ENCODE measurements at places on chromosomes 2 and 18. TPM values are rescaled to one million over a fixed set of nuclear protein-coding genes. Genes with fewer than 3 reads are reported as not detected.

NCKAP5 gene
- total RNA-seq = 0.31 TPM

GRCh38 chr18:79933765-79934164 is 17.7 kb downstream of the SLC66A2 start:
- DNase-seq = no peak

SLC4A3 gene
- 4.3 TPM for total RNA-seq

PSMD14 gene
- 107 TPM for total RNA-seq

LPIN2 gene
- total RNA-seq = 22.9 TPM

CREG2 gene
- 6.9 TPM for total RNA-seq

DNA sequence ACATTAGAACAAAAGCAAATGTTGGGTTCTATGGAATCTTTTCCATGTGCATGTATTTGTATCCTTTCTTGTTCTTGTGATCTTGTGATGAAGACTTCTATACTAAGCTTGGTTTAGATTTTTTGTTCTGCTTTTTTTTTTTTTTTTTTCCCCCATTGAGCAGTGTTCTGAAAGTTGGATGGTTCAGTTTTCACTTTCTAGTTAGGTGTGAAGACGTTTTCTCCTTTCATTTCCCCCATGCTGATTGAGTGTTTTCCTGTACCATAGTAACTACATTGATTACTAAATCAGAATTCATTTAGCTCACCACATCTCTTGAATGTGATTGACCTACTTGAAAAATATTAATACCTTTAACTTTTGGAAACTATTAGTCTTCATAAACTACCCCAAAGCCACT is 34.1 kb downstream of the NOP58 start:
- DNase-seq = no peak

DNA sequence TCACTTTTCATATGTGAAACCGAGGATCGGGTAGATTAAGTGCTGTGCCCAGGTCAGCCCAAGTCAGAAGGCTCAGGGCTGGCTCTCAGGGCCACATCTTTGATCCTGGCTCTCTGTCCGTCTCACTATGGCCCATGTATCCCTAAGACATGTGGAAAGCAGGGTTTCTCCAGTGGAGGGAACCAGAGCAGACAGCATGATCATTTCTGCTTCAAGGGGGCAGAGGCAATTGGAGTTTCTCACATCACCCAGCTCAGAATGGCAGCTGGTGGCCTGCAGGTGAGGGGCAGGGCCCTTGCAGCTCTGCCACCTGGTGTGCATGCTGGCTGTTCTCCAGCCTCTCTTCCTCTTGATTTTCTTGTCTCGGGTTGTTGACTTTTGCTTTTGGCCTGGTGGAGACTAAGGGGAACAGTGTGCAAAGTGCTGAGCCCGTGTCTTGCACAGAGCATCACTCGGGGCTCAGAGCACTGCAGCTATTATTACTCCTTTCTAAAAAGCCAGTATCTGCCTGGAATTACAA is 27.0 kb downstream of the LDLRAD4 start:
- no peak for DNase-seq

- DNase-seq = no peak
Measured at GRCh38 chr2:126905991-126906390, 7.3 kb downstream of the TEX51 start.

GRCh38 chr2:113229795-113230194 is 48.9 kb downstream of the PAX8 start:
- DNase-seq = no peak

- no peak for DNase-seq
Measured at GRCh38 chr2:187136646-187137045, 287.7 kb upstream of the ZSWIM2 start.

DNA sequence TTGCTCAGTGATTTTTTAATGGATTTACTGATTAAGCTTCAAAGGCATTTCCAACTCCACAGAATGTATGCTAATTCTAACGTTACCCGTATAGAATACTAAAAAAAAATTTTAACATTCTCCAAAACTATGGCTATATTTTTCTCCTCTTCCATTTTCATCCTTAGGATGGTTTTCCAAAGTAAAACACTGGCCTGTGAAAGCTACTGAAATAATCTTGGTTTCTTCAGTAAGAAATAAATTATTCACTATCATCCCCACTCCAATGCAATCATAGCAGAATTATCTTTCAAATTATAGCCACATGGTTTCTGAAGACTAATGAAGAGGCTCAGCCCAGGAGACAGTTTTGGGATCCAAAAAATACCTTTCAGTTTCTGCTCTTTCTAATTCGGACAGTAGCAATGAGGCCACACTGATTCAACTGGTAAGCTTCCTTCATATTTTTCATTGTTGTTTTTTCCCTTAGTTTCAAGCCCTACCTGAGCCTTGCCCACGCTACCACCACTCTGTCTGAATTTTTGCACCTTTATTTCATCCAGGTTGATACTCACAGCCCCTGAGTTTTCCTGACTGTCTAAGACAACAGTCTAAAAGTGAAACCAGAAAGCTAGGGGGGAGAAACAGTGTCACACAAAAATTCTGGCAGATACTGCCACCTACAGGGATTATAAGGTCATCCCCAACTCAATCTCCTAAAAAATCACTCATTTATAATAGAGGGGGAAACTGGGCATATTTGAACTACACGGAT is 887.9 kb downstream of the NRXN1 start:
- peak; percentile 42 for DNase-seq

DNA sequence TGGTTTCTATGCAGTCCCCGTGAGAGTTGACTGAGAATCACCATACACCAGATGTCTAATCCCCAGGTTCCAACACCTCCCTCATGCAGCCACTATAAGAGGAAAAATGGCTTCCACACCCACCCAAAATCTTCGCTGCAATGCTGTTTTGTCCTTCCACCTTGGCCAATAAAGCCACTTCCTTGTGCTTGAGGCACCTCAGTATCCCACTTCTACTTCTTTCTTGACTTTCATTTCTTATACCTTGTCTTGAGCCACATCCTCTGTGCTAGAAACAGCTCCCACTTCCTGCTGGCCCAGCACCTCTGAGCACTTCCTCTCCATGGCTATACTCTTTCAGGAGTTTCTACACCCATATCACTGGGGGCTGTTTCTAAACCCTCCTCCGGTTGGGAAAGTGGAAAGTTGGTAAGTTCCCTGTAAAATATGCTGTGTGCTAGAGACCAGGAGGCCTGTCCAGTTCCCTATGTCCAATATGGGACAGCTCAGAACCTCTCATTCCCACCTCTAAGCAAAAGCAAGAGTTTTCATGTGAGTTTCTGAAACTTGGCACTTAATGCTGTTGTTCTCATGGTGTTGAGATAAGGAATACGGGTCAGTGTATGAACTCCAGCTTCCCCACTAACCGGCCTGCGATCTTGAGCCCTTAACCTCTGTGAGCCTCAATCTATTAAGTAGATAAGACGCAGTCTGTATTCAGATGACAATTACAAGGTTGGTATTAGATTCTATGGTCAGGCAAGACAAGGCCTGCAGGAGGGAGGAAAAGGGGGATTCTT is 209.1 kb upstream of the ID2 start:
- no peak for DNase-seq

GRCh38 chr2:188181067-188181838 is 110.4 kb upstream of the GULP1 start:
- DNase-seq = no peak
